ENCODE measurements at places on chromosomes 4 and X. TPM values are rescaled to one million over a fixed set of nuclear protein-coding genes. Genes with fewer than 3 reads are reported as not detected.

DNA sequence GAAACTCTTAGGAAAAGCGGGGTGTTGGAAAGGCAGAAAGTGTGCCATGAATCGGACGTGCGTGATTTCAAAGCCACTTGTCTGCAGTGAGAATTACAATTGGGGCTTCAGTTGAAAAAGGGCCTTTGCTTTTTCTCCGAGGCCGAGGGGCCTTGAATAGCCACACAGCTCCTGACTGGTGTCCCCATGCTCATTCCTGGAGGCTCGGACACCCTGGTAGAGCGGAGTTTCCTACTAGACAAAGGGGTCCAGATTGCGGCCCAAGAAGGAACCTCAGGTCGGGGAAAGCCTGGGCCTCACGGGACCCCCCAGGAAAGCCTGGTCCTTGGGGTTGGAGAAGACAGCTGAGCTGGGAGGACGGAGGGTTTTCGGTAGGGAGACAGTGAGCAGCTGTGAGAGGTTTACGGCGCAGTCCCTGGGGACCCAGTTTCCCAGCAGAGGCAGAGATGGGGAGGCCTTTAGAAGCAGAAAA lies 3.0 kb upstream of the SHOX start:
- no peak for DNase-seq

- DNase-seq, result no peak
These were observed 25.7 kb downstream of the GAB3 start for GRCh38 chrX:154724993-154725756.

- no peak for DNase-seq
These were observed 72.7 kb downstream of the SPRY1 start for GRCh38 chr4:123469245-123469644.

PLK4 gene
- 7.6 TPM for total RNA-seq

DNA sequence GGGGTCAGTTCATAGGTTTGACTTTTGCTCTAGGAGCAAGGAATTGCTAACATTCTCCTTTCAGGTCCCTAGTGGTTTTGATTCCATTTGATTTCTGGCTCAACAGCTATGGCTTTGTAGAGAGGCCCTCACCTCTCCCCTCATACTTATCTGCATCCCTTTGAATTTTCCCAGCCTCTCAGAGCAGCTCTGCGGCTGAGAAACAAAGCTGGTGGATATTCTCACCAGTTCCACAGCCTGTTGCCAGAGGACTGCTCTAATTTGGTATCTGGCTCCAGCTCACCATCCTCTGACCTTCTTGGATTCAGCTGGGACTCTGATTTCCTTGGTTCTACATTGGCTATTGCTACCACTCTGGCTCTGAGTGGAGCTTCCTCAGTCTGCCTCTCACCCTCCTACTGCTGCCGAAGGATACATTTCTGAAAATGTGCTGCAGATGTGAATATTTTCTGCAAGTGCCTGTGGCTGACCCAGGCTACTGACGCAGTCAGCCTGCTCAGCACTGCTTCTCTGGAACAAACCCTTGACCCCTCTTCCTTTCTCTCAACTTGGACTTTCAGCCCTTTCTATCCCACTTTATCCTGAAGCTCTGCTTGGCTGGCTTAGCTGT lies 110.9 kb upstream of the ENPEP start:
- no peak for DNase-seq

- peak; percentile 71 for DNase-seq
These were observed at the start of gene FTSJ1 for GRCh38 chrX:48475774-48476577. Gene FTSJ1 (plus strand): TSS chrX:48476199. CDS start chrX:48478048, 1,849 bp downstream.

DNA sequence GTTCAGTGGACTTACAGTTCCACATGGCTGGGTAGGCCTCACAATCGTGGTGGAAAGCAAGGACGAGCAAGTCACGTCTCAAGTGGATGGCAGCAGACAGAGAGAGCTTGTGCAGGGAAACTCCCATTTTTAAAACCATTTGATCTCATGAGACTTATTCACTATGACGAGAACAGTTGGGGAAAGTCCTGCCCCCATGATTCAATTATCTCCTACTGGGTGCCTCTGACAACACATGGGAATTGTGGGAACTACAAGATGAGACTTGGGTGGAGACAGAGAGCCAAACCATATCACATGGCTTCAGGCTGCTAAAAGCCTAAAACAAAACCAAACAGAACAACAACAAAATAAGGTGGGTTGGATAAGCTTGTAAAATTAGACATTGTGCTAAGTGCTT lies 194.4 kb upstream of the CPEB2 start:
- no peak for DNase-seq
